ENCODE measurements at places on chromosomes 4 and X.

GRCh38 chrX:95382799-95383198, 1301.8 kb upstream of the DIAPH2 start:
- DNase-seq, result no peak

GRCh38 chrX:44352758-44353157, 9.3 kb upstream of the EFHC2 start:
- no peak for DNase-seq

GRCh38 chrX:10571260-10571659, 49.1 kb downstream of the MID1 start:
- no peak for DNase-seq

GRCh38 chrX:50996930-50997329, 86.4 kb downstream of the BMP15 start:
- no peak for DNase-seq

DNA sequence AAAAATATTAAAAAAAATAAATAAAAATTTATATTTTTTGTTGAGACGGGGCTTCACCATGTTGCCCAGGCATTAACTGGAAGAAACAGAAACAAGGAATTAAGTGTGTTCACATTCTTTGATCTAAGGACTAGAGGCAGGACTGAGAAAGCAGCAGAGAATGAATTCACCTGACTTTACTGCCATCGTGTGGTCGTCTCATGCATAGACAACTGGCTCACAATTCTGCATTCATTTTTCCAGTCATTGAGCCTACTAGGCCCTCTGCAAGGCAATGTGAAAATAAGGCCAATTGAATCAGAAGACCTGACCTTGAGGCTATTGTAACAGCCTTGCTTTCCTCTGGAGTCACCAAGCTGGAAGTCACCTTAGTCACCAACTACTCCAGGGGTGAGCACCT, 37.4 kb downstream of the LHFPL1 start:
- DNase-seq, result no peak

- no peak for DNase-seq
These were observed 218.6 kb downstream of the PRDM5 start for GRCh38 chr4:120703908-120704307.

DNA sequence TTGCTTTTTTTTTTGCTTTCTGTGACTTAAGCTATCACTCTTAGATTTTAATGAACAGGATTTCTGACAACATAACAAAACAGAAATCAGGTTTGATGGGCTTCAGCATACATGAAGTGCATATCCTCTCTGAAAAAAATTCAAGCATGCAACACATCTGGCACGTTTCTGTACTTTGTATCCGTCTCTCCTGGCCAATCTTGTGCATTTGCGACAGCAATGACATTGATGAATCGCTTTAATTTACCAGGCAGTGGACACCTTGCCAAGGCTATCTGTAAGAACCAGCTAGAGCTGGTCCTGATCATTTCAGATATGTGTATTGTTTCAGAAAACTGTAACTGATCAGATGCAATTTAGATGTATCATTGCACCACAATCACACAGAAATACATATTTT, 93.3 kb downstream of the CCSER1 start:
- no peak for DNase-seq

GRCh38 chr4:26268246-26268645, 52.6 kb upstream of the RBPJ start:
- no peak for DNase-seq

- no peak for DNase-seq
These were observed 26.0 kb upstream of the SETD7 start for GRCh38 chr4:139582044-139582443.

- DNase-seq, result no peak
These were observed 39.0 kb downstream of the ENPEP start for GRCh38 chr4:110514889-110515479.

- DNase-seq, result no peak
These were observed 488 bp downstream of the NAP1L5 start for GRCh38 chr4:88697141-88697540.

- no peak for DNase-seq
These were observed 80.3 kb upstream of the LSM6 start for GRCh38 chr4:146095091-146095690.

DNA sequence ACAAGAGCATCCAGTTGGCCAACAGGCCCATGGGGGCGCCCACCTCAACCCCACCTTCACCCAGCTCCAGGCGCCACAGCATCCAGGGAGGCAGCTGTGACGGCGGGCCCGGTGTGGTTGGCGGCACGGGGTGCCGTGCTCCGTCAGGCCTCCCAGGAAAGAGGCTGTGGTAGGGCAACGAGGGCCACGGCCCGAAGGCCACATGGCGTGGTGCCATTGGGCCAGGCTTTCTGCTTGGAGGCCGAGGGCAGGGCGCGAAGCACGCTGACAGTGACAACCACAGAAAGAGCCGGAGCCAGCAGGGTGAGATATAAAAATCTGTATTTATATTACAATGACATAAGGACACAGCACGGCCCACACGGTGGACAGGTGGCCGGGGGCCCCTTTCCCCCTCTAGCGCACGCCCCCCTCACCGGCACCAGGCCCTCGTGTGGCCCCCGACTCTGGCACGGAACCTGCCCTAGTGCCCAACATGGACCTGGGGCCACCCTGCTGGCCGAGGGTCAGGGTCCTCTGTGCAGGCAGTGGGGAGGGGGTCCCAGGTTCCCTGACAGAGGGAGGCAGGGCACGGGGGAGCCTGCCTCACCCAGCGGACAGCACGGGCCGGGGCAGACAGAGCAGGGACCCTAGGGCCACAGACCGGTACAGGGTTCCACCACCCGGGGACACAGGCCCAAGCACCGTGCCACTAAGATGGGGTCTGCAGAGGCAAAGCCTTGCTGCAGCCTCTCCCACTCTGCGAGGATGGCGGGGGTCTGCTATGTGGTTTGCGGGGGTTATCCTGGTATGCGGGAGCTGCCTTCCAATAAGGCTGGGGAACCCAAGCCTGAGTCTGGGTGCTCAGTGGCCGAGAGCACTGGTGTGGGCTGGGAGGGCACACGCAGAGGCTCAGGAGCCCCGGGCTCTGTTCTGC, 5.5 kb upstream of the HAUS3 start:
- no peak for DNase-seq

DNA sequence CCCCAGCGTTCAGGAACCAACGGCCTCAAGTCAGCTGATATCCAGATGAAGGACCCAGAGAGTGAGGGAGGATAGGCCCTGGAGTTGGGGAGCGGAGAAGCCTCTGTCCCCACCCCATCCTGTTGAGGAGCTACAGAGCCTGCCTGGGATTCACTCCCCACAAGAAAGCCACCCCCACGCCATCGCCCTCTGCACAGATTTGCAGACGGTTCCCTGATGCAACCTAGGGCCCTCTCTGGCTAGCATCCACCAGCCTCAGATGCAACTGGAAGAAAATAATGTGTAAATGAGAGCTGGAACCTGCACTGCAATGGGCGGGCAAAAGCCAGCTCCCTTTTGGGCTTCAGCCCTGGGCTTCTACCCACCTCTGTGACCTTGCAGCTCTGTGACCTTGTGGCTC, 185.6 kb downstream of the BCOR start:
- DNase-seq, result no peak

DNA sequence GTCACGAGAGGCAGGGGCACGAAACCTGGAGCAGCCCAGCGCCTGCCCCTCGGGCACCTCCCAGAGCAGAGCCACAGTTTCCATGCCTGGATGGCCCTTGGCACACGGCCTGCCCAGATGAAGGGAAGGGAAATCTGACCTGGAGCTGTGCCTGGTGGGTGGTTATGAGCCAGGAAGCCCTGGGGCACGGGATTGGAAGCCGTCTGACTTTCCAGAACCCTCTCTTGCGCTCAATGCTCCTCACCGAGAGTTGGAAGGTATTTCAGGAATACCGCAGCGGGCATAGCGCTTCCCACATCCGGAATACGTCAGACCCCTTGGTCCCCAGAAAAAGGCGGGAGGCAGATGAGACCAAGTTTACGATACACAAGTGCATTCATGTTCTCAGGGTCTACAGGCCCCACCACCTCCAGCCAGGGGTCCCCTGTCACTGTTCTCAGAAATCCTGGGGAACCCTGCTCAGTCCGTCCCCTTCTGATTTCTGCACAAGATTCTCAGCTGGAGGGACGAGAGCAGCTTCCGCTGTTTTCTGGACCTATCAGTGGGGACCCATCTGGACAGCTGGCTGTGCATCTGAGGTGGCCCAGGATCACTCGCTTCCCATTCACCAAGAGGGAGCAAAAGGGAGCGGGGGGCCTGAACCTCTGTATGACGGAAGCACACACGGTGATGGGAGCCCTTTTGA, 172.9 kb downstream of the AFAP1 start:
- no peak for DNase-seq

GRCh38 chr4:22869235-22869634, 176.5 kb downstream of the GBA3 start:
- no peak for DNase-seq

GRCh38 chr4:8434251-8435073, 6.1 kb downstream of the ACOX3 start:
- no peak for DNase-seq

- no peak for DNase-seq
These were observed 88.5 kb upstream of the GPR34 start for GRCh38 chrX:41600291-41600690.

DNA sequence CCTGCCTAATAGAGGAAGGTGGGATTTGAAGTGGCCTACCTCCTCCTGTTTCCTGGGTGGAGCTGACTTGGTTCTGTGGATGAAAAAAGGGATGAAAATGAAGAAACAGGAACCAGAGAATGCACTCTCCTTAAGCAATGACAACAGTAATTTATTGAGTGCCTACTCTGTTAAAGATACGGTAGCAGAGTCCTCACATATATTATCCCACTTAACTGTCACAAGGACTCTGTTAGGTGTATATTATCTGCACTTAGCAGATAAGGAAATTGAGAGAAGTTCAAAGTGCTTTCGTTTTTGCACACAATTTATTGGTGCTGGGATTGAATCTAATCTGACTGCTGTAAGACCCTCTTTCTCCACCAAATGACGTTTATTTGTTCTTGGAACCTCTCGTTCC, 301.2 kb downstream of the PACRGL start:
- no peak for DNase-seq

- DNase-seq, result peak; percentile 68
These were observed 309 bp upstream of the CTBP1 start for GRCh38 chr4:1249148-1249730.

- no peak for DNase-seq
These were observed 1829.0 kb upstream of the PCDH7 start for GRCh38 chr4:28890949-28891775.

DNA sequence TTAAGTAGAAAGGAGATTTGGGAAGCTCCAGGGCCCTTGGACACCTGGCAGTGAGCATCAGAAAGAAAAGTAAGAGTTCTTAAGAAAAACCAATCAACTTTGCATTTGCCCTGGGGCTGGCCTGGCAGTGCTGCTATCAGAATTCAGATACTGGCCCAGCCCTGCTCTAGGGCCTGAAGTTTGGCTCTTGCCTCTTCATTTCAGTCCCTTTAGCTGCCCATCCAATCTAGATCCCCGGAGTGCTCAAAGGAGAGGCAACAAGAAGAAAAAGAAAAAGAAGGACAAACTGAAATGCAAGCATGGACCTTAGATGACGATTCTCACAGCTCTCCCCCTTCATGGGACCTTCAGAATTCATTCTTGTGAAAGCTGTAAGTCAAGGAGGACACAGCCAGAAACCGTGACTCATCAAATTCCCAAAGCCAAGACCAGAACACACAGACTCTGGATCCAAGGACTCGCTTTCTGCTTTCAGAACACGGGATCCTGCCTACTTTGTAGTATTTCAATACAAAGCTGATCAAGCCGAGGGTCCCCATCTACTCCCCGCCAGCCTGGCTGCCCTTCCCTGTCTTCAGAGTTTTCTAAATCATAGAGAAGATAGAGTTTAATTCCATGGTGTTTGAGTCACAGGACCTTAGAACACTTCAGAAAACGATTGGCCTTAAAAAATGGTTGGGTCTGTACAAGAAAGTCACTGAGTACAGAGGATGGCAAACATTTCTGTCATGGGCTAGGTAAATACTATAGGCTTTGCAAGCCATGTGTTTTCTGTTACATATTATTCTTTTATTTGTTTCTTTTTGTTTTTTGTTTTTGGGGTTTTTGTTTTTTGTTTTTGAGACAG, 103.7 kb downstream of the RBM47 start:
- no peak for DNase-seq

- DNase-seq, result no peak
These were observed 103.9 kb downstream of the MAML3 start for GRCh38 chr4:140049849-140050637.

GRCh38 chrX:124347242-124347641, 879 bp downstream of the SH2D1A start:
- no peak for DNase-seq

GRCh38 chr4:147793569-147794313, 61.9 kb downstream of the ARHGAP10 start:
- DNase-seq, result no peak

- no peak for DNase-seq
These were observed 89.7 kb upstream of the CBR4 start for GRCh38 chr4:169099771-169100180.

- no peak for DNase-seq
These were observed 589.0 kb upstream of the FAM241A start for GRCh38 chr4:111556141-111556781.

DNA sequence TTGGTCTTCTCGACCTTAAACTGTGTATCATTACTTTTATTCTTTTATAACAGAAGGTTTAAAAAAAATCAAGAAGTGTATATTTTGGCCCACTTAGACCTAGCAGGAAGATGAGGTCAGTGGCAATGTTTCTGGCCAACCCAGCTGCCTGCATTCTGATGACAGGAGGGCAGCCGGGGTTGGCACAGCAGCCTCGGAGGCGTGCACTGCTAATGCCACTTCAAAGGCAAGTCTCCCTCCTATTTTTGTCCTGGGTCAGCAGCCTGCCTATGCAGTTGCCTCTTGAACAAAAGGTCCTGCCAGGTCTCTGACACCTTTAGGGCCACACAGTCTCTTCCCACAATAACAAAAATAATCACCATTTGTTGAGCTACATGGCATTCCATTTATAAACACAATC, 89.4 kb upstream of the MYOZ2 start:
- no peak for DNase-seq

DNA sequence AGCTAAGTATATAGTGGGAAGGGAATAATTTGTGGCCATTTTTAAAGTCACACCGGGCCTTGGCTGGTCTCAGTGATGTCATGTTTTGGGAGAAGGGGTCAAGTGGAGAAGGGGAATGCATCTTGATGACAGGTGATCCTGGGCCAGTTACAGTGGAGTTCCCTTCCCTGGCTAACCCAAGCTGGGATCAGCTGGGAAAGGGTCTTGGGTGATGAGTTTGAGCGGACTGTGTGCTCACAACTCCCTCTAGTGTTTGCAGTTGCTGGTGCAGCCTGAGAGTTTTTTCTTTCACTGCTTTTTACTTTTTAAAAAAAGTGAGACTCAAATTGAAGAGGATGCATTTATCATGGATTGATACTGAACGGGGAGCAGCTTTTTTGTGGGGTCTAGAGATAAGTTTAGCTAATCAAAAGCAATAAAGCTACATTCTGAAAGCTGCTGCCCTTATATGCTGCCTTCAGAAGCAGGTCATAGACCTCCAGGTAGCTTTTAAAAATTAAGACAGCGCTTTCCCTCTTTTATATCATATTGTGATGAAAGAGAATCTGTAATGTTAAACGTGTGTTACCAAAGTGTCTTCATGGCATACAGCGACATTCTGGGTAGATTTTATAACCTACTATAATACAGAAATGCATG, 164.7 kb downstream of the DCLK2 start:
- DNase-seq, result no peak

GRCh38 chr4:137998666-137999429, 243.3 kb downstream of the SLC7A11 start:
- no peak for DNase-seq

Data from stimulated activated CD8-positive, alpha-beta memory T cell treated with anti-CD3 and anti-CD28 coated beads, Interleukin-4, amount 100 ng/mL, for 1 hour (primary cell).